Ammon's horn (tissue), 1 donor: ENCODE measurements at places on chromosomes 6 and 20.

- DNase-seq = no peak
Observed at GRCh38 chr20:1526896-1527295, 30.6 kb downstream of the SIRPD start.

DNA sequence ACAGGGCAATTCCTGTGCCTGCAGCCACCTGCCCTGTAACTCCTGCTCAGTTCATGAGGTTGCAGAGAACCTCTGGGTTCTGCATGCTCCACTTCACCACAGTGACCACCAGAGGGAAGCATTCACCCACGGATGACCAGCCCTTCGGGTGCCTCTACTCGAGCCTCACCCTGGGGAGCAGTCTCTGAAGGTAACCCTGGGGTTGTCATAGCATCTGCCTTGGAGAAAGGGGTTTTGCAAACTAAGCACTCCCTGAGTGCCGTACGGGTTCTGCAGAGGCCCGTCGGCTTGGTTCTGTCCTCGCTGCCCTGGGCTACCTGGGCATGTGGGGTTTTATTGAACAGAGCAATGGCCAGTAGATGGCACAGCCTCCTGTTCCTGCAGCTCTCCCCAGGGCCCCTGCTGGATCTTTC lies 10.2 kb upstream of the CST5 start:
- DNase-seq = peak; percentile 67

DNA sequence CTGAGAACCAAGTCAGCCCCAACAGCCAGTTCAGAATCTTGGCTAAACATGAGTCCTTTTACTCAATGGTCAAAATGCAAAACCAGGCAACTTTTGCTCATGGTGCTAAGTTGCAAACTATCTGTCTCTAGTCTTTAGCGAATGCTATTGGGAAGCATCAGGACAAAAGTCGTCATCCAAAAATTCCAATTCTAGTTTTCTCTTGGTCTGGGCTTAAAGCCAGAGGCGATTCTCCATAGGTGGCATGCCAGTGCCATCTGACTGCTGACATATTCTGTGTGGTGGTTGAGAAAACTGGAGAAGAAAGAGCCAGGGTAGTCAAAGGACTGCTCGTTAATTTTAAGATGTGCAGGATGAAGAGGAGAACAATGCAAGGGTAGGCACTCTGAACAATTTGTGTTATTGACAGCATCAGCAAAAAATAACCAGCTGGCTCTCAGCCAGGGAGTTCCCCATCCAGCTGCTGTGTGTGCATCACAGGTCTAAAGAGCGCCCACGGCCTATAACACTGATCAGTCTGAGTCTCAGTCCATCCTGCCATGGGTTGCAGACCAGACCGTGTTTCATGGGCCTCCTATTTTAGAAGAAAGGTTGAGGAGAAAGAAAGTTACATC lies 313.6 kb downstream of the ALDH8A1 start:
- DNase-seq = no peak

DNA sequence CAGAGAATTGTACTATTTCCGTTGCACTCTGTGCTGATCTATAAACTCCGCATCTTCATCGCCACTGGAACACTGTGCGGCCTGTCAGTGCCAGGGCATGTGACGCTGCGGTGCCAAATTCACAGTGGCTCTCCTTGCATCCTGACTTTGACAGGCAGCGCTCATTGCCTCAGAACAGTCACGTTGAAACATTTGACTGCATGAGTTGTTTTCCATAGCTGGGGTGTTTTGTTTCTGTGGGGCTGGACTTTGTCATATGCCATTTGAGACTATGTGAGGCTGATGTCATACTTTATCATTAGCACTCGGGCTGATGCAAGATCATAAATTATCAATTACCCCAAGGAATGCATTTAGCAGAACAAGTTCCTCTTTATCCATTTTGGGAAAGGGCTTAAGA lies 32.7 kb downstream of the CFAP61 start:
- DNase-seq = peak; percentile 19

DNA sequence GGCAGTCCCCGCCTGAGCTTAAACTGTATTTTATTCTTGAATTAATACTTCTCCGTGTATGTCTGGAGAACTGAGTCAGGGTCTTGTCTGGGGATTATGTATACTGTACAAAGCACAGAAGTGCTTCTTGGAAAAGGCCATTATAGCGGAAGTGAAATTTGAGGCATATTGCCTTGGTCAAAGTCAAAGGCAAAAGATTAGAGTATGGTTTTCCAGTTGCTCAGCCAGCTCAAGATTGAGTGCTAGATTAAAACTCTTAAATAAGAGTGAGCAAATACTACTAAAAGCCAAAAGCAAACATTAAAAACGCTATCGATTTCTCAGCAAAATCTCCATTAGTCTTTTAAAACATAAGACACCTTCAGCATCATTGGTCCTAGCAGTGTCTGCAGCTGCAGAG lies 207.7 kb upstream of the MAN1A1 start:
- no peak for DNase-seq

- DNase-seq = no peak
Observed at GRCh38 chr6:168387911-168388310, 53.1 kb upstream of the SMOC2 start.

- DNase-seq = peak; percentile 53
Observed at GRCh38 chr6:97626671-97627441, 343.8 kb upstream of the MMS22L start.

DNA sequence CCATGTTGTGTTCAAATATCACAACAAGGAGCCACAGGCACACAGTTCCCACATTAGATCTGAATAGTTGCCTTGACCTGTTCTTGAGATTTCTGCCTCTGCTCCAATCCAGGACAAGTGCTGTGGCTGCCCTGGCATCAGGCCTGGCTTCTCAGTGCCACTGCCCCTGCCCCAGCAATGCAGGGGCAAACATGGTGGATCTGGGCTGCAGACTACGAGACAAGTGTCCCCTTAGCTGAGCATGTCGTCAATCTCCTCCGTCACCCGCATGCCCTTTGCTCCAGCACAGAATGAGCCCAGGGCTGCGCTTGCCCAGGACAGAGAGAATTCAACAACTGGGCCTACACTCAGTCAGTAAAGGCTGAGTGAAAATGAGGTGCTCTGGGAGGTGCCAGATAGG lies 201.6 kb downstream of the SYNDIG1 start:
- DNase-seq = no peak

DNA sequence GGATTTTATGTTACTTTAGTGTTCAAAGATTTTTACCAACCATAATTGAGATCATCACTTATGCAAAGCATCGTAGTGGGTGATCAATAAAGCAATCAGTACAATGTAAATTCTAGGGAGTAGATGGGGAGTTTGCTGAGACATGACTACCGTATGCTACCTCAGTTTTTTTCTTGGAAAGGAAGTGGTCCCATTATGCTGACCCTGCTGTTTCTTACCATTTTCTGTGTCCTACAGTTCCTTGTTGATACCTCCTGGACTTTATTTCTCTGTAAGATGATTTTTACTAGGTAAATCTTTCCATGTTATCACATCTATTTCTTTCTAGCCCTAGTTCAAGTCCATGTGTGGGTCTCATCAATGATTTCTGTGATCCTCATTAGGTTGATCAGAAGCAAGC lies 19.3 kb upstream of the NKAIN2 start:
- DNase-seq = no peak

DNA sequence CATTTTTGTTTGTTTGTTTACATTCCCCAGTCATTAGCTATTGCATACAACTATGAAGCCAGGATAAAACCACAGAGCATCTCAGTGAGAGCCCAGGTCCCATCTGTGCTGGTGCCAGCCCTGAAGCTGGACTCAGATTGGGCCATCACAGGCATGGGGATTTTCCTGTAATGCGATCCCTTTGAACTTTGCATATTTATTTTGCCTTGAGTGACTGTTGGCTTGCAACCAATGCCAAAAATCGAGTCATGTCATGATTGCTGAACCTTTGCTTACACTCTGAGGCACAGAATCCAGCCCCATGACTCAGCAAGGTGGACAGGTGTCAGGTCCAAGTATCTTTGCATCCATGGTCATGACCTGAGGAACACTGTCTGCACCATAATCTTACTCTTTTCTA lies 46.2 kb upstream of the GGTLC1 start:
- no peak for DNase-seq

DNA sequence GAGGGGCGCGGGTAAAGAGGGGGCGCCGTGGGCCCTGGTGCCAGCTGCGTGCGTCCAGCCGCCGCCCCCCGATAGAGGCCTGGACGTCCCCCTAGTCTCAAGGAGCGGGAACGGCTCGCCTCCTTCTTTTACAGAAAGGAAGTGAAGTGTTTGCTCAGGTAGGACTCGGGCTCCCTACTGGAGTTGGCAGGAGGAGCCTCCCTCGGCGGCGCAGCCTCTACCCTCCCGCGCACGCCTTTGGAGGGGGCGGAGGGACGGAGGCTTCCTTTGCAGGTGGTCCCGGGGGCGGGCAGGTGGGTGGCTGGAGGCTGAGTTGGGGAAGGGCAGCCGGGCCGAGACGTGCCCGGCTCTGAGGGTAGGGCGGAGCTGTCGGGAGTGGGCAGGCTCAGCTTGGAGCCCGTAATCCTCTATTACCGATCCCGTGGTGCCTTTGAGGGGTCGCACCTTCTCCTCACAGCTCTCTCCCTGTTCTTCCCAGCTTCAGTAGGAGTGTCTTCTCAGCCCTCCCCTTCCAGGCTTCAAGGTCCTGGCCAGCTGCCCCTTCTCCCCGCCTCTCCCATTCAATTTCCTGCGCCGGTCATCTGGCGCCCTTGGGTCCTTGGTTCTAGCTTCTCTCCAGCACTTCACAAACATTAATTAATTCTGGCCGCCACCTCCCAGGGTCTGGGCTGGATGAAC lies 728 bp downstream of the ITPR3 start:
- no peak for DNase-seq

DNA sequence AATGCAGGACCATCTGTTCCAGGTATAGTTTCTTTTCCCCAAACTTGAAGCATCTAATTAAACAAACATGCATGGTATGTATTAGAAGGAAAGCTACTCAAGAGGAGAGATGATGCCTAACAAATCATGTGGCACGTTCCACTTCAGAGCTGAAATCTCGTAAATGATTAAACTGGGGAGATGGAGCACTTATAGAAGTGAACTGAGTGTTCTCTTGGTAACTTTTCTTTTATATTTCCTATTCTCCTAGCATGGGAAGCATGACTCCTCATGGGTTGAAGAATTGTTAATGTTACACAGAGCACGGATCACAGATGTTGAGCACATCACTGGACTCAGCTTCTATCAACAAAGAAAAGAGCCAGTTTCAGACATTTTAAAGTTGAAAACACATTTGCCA lies 61.1 kb downstream of the CCN2 start:
- no peak for DNase-seq

GRCh38 chr6:36160147-36160760 lies 29.9 kb downstream of the MAPK13 start:
- no peak for DNase-seq

- DNase-seq = no peak
Observed at GRCh38 chr20:44436393-44436792, 39.3 kb upstream of the TTPAL start.

DNA sequence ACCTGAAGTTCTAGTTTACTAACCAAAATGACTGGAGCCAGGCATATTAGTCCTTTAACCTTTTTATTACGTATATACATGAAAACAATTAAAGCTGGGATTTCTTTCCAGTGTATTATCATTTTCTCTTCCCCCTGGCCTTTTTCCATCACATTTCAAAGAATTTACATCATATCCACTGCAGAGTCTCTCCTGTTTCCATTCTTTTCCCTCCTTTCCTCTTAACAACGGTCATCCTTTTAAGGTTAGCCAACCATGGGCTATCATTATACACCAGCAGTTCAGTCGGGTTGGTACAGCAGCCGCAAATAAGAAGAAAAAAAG lies 104.6 kb downstream of the TFAP2A start:
- no peak for DNase-seq

- peak; percentile 94 for DNase-seq
Observed at GRCh38 chr6:170291271-170292110, 613 bp upstream of the DLL1 start.

DNA sequence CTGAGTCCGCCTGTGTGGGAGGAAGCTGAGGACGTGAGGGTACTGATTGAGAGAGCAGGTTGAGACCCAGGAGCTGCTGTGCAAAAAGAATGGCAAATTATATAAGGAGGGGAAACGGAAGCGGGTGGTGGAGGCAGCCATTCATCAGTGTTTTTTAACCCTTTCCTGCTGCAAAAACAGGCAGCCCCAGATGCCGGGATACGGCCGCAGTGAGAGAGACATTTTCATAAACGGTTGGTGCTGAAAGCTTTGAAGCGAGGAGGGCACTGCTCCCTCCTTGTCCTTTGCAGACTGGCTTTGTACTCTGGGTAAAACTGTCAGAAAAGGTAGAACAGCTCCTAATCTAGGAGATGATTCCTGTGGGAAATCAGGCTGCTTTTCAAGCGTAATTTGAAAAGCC lies 56.4 kb downstream of the TTI1 start:
- DNase-seq = no peak

DNA sequence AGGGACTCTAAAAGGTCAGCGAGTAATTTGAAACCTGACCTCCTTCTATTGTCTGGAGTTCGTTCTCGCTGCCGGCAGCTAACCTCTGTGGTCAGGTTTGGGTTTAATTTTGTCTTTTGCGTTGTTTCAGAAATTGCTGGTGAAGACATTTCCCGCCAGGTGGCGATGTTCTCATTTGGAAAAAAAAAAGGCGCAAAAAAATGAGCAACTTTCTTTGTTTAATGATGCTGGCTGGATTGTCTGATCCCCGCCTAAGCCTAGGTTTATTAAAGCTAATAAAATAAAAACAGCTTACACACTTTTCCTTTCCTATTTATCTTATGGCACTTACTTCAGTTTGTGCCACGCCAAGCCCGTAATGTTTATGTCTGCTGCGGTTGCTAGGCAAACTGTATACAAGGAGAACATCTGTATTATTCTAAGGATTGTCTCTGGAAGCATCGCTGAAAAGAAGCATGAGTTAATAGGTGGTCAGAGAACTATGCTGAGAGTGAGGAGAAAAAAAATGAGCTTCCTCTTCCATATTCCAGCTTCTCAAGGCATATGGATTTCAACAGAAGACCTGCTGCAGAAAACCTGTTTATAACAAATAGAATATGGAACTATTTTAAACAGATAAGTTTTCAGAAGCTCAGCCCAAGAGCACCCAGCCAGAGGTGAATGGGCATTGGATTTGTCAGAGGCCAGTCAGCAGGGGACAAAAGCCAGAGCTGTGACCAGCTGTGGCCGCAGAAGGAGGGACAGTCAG lies 205.7 kb downstream of the DOK5 start:
- peak; percentile 14 for DNase-seq

DNA sequence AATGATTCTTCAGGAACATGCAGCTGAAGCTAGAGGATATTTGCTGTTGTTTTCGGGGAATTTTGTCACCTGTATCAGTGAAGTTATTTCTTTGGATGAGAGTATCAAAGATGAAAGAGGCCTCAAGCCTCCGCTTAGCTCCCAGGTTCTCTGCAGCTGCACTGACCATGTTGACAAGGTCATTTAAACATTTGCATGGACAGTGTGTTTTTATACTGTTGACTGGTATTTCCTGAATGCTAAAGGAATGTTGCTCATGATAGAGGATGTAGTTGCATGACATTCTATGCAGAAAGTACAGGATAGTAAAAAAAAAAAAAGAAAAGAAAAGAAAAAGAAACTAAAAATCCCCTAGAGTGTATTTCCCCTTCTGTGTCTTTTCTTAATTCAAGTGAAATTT lies 165.6 kb upstream of the LAMP5 start:
- DNase-seq = no peak

- no peak for DNase-seq
Observed at GRCh38 chr6:30779850-30780641, 35.7 kb upstream of the IER3 start.
